ENCODE measurements at places on chromosomes 6 and 20.

DNA sequence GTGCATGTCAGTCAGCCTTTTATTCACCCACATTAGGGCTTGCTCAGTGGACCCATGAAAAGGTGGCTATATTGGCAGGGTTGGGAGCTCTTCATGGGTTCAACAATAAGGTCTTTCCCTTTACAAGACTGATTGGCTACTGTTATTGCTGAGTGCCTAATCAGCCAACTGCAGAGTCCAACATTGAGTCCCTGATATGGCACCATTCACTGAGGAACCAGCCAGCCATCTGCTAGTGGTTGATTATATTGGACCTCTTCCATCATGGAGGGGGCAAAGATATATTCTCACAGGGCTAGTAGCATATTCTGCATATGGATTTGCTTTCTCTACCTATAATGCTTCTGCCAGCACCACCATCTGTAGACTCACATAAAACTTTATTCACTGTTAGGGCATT is 69.9 kb downstream of the CDKAL1 start:
- no peak for DNase-seq

GRCh38 chr6:163963205-163964120 is 548.9 kb downstream of the QKI start:
- no peak for DNase-seq

- no peak for DNase-seq
Measured at GRCh38 chr20:17674722-17675518, 7.1 kb downstream of the RRBP1 start.

DNA sequence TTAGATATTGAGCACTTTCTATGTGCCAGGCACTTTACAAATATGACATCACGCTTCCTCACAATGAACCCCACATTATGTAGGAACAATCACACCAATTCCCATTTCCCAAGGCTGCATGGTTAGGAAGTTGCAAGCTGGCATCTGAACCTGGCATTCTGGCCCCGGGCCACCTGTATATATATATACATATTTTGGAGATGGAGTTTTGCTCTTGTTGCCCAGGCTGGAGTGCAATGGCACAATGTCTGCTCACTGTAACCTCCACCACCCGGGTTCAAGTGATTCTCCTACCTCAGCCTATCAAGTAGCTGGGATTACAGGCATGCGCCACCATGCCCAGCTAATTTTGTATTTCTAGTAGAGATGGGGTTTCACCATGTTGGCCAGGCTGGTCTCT is 30.4 kb downstream of the SRC start:
- no peak for DNase-seq

DNA sequence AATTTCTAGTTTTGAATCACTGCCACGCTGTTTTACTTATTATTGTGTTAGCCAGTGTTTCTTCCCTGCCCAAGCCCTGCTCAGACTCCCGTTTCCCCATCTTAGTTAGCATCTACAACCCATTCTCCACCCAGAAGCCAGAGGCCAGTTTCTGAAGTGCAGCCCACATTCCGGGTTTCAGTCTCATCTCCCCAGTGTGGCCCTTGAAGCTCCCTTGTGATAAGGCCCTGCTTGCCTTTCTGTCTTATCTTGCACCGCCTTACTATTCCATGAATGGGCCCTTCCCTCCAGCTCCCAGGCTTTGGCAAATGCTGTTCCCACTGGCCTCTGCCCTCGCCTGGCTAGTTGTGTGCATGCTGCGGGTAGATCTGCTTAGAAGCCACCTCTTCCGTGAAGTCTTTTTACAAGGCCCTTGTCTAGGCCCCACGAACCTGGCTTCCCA is 41.1 kb downstream of the TOX2 start:
- DNase-seq, result no peak

- DNase-seq, result no peak
Measured at GRCh38 chr6:132961610-132962009, 147.2 kb downstream of the RPS12 start.

GRCh38 chr20:56424931-56425330 is 12.9 kb downstream of the CASS4 start:
- no peak for DNase-seq

- no peak for DNase-seq
Measured at GRCh38 chr6:9766240-9766915, 648.5 kb downstream of the TFAP2A start.

- no peak for DNase-seq
Measured at GRCh38 chr6:139388384-139388783, 13.9 kb upstream of the CITED2 start.

- DNase-seq, result no peak
Measured at GRCh38 chr20:34165018-34165619, 53.1 kb upstream of the EIF2S2 start.

- DNase-seq, result no peak
Measured at GRCh38 chr20:62337558-62338293, 29.4 kb downstream of the LAMA5 start.

GRCh38 chr6:83097204-83097603 is 29.7 kb downstream of the DOP1A start:
- DNase-seq, result no peak

DNA sequence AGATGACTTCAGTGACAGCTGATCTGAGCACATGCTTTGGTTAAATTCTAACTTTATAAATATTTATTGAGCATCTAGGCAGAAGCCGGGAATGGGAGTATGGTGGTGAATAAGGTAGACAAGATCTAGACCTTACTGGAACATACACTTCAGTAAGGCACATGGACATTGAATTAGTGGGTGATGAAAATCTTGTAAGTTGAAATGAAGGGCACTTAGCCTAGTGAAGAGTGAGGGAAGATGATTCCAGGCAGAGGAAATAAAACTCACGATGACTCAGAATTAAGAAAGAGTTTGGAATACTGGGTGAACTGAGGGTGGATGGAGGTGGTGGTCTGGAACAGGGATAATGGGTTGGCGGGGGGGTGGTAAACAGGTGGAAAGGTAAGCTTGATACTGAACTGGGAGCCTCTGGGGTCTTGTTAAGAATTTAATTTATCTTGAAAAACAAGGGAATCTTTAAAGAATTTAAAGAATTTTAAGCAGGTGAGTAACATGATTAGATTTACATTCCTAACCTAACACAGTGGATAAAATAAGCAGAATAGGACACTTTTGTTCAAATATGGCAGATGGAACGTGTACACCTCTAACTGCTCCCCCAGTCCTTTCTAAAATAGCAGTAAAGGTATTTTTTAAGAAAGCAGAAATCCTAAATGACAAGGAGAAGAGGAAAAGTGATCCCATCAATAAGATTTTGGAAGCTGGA is 75.2 kb upstream of the ARHGAP18 start:
- DNase-seq, result no peak

GRCh38 chr6:48419992-48420391 is 309.0 kb upstream of the PTCHD4 start:
- no peak for DNase-seq

- no peak for DNase-seq
Measured at GRCh38 chr6:10580570-10580969, 59.4 kb downstream of the GCNT2 start.

- no peak for DNase-seq
Measured at GRCh38 chr6:21190701-21191100, 402.9 kb upstream of the SOX4 start.

DNA sequence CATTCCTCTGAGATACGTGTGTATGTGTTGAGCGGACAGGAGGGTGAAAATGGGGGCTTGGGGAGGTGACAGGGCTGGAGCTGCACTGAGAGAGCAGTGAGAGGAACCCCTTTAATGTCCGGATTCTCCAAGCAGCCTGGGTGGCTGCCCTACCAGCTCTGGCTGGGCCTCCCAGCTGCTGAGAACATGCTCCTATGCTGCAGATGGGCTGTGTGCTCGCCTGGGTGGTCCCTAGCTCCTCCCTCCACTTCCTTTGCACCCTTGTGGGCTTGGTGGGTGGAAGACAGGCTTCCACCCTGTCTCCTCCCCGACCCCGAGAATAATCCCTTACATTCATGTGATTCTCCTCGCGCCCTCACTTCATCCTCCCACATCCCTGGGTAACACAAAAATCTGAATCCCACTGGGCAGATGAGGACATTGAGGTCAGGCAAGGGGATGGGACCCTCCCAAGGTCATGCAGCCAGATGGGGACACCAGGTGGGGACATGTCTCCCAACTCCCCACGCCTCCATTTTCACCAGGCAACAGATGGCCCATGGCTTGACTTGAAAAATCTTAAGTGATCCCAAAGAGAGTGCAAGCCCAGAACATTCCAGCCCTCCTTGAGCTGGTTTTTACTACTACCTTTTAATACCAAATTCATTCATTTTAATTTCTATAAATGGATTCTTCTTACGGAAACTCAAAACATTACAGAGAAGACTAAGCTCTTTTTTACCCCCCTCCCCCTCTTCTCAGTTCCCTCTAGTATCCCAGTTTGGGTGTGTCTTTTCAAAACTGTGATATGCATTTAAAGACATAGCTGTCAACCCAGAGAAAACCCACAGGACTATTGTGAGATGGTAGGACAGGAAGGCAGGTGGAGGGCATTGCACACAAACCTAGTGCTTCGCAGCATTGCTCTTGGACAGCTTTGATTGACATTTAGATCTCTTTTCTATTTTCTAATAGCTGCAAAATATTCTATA is 5.0 kb upstream of the PDRG1 start:
- DNase-seq, result no peak

GRCh38 chr6:32168350-32168749 is 4.0 kb downstream of the EGFL8 start:
- no peak for DNase-seq

DNA sequence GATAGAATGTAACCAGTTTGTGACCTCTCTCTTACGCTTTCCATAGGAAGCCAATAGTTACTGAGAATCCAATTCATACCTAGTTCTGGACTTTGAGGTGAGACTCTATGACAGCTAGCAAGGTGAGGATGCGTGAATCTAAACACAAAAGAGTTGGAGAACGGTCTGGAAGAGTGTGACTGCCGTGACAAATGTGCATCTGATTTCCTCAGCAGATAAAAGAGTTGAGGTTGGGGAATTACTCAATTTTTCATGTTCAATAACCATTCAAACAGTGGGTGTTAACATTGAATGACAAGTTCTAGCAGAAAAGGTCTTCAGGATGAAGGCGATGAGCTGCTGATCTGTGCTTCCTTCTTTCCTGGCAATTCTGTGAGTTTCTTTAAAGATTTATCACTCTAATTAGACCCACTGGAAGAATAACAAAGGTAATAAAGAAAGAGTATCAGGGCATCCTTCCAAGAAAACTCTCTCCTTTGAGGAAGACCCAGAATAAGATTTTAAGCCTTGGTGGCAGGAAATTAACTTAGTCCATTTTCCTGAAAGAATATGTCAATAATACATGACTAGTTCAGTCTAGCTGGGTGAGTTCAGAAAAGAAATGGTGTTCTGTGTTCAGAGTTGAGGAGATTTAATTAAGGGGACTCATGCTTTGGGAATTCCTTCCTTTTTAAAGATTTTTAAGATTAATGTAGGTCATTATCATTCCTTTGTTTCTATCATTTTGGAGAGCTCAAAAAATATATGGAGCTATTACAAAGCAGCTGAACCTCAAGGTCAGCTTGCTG is 24.5 kb downstream of the KIF3B start:
- no peak for DNase-seq

DNA sequence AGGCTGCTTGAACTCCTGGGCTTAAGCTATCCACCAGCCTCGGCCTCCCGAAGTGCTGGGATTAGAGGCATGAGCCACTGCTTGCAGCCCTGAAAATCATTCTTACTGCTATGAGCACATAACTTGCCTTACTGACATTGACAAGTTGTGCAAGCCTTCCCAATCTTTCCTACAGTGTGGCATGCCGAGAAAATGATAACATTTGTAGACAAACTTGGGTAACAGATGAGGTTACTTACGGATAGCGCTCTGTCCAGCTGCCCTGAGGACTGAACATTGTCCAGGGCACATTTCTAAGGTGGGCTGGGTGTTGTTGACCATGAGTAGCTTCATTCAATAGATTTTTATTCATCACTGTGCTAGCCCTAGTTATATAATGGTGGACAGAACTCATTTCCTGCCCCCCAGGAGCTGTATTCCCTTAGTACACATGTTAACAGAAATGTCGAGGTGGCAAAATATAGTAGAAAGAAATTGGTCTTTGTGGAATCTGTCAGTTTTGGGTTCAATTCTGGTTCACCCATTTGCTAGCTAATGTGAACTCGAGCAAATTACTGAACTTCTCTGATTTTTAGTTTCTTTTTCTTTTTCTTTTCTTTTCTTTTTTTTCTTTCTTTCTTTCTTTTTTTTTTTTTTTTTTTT is 118.4 kb upstream of the AKIRIN2 start:
- no peak for DNase-seq

DNA sequence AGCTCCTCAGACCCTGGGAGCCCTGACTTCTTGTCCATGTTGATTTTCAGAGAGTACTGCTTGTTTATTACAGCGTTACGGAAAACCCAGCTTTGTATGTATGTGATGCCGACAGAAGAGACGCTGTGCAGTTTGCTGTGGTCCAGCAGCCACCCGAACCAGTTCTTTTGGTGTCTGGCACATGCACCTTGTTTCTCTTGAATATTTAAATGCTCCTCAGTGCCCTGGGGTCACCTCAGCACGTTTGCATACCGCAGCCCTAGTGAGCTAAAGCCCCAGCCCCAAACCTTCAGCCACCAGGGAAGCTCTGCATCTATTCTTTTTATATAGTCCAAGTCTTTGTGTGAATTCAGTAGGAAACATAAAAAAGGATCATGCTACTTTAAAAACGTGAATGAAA is 39.9 kb downstream of the AFDN start:
- no peak for DNase-seq

DNA sequence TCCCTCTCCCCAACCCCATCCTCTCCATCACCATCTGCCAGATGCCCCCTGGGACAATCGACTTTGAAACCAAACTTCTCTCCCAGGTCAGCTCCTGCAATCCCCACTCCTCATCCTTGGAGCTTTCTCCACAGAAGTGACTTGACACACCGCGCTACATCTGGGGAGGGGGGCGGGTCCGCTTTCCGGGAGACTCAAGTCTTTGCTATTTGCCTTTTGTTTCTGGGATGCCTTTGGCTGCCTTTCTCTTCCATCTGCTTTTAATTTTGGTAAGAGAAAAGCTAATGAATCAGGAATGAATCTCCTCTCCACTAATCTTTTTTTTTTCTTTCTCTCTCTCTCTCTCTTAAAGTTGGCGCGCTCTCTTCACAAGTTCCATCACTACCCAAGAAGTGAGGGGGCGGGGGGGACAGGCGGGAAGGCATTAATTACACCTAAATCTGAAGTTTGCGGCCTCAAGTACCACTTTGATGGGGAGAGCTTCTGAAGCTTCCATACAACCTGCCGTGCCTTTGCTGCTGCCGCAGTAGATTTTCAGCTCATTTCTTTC is 664 bp upstream of the TPBG start:
- no peak for DNase-seq

GRCh38 chr6:130116273-130116672 is 97.9 kb downstream of the L3MBTL3 start:
- no peak for DNase-seq

- no peak for DNase-seq
Measured at GRCh38 chr20:8720089-8720488, 348.8 kb upstream of the PLCB4 start.

GRCh38 chr6:35727231-35727934 is 9.4 kb upstream of the ARMC12 start:
- DNase-seq, result no peak

DNA sequence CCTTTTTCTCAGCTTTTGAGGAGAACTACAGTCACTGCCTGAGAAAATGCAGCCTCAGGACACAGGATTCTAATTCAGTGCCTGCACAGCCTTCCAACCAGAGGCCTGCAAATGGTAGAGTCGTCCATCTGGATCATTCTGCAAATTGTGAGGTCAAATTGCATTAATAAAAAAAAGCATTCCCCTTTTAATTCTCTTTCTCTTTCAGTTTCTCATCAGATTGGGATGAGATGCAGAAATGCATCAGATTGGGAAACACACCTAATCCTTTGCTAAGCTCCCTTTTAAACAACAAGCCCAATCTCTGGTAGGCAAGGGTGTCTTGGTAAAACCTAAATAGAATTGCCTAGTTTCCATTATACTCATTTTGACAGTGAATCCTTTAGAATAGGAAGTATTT is 838.8 kb downstream of the MAFB start:
- DNase-seq, result no peak

Data from activated T-helper 9 cell treated with anti-CD3 and anti-CD28 coated beads, Interleukin-2, amount 50 U/mL, for 16 hours (primary cell).